ENCODE measurements at places on chromosomes 3 and 15.

DNA sequence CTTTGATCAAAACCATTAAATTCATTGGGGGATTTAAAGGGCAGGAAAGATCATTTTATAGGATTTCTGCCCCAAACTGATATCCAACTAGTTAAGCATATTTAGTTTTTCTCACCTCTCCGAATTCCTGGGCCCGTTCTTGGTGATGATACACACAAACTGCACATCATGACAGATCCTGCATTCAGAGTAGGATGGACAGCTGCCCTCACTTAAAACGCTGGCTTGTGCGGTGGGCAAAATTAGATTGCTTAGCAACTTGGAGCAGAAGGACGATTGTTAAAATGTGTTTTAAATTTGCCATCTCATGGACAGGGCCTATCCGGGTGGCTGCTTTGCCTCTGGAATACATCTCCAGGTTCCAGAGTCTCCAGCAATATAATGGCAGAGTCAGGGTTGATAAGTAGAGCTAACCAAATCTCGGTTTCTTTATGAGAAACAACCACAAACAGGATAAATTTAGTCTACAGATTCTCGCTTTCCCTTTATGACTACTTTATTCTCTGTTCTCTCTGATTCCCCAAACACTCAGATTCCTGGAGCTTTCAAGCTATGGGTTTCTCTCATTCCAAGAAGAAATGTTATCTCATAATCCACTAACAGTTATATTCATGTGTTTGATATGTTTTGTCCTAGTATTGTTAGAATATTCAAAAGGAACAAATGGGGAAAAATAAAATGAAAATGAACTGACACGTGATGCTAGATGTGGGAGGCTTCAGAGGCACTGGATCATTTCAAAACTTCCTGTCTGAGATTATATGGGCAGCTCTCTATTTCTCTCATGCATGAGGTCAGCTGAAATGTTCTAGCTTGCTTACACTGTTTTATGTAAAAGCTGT, 1014.1 kb upstream of the SEMA6D start:
- no peak for DNase-seq

DNA sequence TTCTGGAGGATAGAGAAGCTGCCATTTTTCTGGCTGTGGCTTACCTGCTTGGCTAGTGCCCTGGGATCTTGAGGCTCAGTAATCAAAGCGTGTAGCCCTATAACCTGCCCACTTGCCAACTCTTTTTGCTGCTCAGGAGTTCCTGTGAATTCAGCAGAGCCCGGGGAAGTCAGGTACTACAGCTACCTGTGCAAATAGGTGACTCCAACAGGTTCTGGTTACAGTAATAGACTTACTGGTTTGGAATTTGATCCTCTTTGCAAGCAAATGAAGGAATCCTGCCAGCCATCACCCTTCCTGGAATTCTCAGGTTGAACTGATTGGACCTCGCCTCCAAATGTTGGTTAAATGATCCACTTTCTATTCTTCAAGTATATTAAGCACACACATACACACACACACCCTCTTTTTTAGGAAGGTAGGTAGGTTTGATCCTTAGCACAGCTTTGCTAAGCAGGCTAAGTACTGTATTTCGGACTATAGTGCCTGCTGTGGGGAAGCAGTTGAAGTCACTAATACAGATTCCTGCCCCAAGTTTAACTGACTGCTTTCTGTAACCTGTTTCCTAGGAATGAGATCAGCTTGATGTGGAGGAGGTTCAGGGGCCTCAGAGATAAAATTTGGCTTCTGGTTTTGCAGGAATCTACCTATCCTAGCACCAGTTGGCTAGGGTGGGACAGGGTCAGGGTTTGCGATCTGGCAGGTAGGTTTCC, 2.3 kb downstream of the PPCDC start:
- DNase-seq, result no peak

GRCh38 chr3:14849638-14850230, 31.0 kb downstream of the FGD5 start:
- DNase-seq, result no peak

GRCh38 chr3:172787746-172788145, 37.2 kb downstream of the ECT2 start:
- peak; percentile 10 for DNase-seq

GRCh38 chr3:17014709-17015108, 130.0 kb downstream of the PLCL2 start:
- DNase-seq, result no peak

GRCh38 chr3:39140341-39140971, 12.9 kb downstream of the CSRNP1 start:
- DNase-seq, result no peak

DNA sequence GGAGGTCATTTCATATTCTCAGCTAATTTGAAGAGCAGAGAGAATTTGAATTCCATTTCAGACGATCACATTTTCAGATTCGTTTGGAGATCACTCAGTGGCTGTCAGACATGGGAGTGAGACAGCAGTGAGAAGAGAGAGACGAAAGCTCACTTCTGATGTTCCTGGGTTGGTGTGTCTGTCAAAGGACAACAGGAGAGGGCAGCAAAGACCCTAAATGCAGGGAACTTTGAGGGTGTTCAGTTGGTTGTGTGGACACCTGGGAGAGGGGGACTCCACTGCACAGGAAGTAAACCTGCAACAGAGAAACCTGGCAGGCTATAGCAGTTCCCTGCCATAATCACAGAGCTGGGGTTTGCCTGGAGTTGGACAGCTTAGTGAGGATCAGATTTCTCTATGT, 675.1 kb downstream of the SQOR start:
- no peak for DNase-seq

Measured in AG08395 (cell line).